BJ (cell line): ENCODE measurements at places on chromosomes 4 and X. TPM values are rescaled to one million over a fixed set of nuclear protein-coding genes. Genes with fewer than 3 reads are reported as not detected.

GRCh38 chr4:113101669-113102068 lies 52.2 kb downstream of the ANK2 start:
- DNase-seq: peak; percentile 14

DNA sequence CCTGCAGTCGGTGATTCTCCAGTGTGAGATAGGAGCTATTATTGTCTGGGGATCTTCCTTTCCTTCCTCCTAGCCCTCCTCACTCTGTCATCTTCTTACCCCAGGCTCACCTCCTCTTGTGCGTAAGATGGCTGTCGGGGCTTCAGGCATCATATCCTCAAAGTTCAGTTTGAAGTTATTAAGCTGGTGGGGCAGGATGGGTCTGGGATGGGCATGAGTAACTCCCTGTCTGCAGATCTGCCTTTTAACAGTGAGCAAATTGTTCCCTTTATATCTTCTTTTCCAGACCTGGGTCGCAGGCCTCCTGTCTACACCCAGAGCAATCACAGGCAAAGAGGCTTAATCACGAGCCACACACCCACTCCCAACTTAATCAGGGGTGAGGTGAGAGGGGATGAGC lies 900 bp upstream of the MTMR1 start:
- no peak for DNase-seq

DNA sequence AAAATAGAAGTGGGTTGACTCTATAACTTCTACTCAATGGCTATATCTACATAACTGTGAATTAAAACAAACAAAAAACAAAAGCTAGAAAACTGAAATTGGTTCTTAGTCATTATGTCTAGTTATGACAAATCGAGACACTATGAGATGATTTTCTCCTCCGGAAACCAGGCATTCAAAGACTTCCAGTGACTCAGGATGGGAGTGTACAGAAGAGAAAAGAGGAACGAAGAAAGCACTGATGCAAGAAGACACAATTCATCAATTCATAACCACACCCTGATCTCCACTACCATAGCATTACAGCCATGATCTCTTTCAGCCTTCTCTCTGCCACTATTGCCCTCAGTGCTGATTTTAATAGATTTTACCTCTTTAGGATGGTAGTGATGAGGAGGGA lies 253.6 kb downstream of the CBLL2 start:
- no peak for DNase-seq

GRCh38 chrX:74536832-74537371 lies 77.5 kb downstream of the RLIM start:
- no peak for DNase-seq

The MAOB gene
- not detected in 2 replicates for polyA plus RNA-seq

The KIAA1210 gene
- polyA plus RNA-seq: not detected in 2 replicates

The TRIM60 gene
- not detected in 2 replicates for polyA plus RNA-seq

DNA sequence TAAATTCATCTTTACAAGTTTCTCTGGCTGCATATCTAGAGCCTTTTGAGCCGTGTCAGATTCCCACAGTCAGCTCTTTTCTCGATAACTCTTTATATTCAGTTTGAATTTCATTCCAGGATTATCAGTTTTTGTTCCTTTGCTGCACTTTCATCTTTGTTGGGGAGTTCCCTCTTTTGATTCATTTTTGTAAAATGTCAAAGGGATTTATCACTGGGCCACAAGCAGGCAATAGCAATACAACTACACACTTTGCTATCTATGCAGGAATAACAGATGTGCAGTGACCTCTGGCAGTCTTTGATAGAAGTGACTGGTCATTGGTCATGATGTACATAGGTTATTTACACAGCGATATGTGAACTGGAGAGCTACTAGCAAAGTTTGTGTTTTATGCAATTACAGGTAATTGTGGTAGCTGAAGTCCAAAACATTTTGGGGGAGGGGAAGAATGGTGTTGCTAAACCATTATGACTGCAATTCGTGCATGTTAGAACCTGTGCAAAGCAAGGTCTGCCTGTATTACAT lies 43.8 kb downstream of the HPGDS start:
- no peak for DNase-seq

DNA sequence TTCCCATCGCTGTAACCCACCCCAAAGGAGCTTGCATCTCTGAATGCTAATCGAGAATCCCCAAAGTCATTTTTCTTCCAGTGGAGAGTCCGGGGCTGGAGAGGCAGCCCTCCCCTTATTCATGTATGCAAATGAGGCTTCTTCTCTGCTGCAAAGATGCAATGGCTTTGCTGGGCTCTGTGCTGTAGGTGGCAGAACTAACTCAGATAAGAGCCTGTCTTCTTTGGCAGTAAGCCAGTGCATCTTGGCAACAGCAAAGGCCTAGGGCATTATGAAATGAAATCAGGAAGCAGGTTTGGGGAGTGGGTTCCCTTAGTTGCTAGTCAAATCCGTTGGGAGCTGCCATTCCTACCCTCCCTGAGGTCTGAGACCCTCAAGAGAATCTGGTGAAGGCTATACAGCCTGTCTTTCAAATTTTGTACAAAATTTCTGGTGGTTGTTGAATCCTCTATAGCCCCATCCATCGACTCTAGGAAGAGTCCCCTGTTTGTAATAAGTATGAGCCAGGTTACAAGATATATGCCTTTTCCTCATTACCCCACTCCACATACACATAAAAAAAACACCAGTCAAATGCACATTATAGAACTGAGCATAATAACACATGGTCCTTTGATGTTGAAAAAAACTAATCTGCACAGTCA lies 290.6 kb upstream of the TAPT1 start:
- no peak for DNase-seq
